ENCODE measurements at places on chromosomes 11 and 22. TPM values are rescaled to one million over a fixed set of nuclear protein-coding genes. Genes with fewer than 3 reads are reported as not detected.

DNA sequence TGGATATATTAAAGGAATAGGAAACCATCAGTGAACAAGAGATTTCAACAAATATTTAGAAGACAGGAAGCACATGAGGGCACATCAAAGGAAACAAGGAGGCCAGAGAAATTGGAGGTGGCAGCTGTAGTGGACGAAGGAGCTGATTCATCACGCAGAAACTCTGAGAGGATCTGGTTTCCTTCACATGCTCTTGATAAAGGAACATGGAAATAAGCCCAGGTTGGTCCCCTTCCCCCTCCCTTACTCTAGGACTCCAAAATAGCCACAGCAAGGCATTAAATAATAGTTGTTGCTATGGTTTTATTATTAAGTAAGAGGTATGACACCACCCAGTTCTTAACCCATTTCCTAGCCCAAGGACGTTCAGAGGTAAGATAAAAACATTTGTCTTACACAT is 11.3 kb downstream of the IZUMO1R start:
- DNase-seq, result no peak

DNA sequence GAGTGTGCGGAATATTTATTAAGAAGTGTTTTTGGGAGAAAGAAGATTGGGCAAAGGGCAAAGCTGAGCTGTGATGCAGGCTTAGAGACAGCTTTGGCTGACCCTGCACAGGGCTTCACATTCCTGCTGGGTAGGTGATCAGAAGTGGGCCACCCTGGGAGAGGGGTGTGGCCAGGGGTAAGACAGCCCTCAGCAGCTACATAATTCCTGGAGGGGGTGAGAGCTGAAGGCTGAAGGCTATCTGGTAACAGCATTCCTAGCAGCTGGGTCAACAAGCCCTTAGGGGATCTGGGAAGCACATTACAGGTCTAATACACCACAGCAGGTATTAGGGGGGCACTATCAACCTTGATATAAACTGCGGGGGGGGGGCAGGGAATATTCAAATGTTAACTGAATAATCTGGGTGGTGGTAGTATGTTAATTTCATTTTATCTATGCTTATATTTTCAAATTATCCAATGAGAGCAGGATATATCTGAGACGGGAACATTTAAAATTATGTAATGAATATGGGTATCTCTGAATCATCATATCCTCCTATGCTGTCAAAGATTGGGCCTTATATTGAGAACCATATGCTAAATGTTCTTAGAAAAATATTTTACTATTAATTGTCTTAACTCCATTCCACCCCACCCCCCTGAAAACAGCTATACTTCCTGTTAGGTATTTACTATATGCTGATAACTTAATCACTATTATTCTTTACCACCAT is 5.9 kb downstream of the OOSP1 start:
- DNase-seq, result no peak

- peak; percentile 27 for DNase-seq
These were observed 489 bp downstream of the RNF214 start for GRCh38 chr11:117232911-117233409.

DNA sequence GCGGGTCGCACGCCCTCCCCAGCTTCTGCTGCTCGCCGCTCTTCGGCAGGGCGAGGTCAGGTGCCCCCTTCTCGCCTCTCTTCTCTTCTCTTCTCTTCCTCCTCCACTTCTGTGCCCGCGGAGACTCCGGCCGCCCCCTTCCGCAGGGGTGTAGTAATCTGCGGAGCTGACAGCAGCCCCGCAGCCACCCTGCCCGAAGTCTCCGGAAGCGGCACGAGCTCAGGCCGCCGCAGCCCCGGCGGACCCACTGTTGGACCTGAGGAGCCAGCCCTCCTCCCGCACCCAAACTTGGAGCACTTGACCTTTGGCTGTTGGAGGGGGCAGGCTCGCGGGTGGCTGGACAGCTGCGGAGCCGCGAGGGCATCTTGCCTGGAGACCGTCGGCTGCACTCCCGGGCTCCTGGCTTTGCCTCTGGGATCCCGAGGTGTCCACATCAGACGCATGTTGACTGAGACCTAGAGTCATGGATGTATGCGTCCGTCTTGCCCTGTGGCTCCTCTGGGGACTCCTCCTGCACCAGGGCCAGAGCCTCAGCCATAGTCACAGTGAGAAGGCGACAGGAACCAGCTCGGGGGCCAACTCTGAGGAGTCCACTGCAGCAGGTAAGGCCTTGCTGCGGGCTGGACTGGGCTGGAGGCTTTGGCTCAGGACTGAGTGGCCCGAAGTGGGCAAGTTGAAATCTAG is 486 bp downstream of the STIM1 start:
- peak; percentile 75 for DNase-seq

GRCh38 chr22:19448739-19449421 is 1.4 kb upstream of the C22orf39 start:
- DNase-seq, result peak; percentile 36

GRCh38 chr11:99522467-99523173 is 501.9 kb downstream of the CNTN5 start:
- no peak for DNase-seq

- no peak for DNase-seq
These were observed 236.9 kb downstream of the CADM1 start for GRCh38 chr11:115267238-115267781.

- no peak for DNase-seq
These were observed 4.2 kb downstream of the MRGPRF start for GRCh38 chr11:69008737-69009440.

- peak; percentile 82 for DNase-seq
These were observed 170.2 kb downstream of the BRD1 start for GRCh38 chr22:49657275-49657973.

DNA sequence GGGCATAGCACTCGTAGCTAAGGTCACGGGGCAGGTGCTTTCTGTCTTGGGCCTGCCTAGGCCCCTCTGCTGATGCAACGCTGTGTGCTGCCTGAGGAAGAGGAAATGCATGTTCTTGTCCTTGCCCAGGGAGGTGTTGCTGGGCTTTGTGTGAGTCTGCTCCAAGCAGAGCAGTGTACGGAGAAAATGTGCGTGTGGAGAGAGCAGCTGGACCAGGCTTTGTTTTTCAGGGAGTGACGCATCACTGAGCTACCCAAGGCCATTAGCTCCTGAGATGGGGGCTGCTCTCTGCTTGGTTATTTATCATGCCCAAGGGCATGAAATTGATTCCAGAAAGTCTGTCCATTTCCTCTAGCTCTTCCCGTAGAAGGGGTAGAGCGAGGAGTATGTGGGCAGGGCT is 82.9 kb upstream of the THY1 start:
- no peak for DNase-seq

DNA sequence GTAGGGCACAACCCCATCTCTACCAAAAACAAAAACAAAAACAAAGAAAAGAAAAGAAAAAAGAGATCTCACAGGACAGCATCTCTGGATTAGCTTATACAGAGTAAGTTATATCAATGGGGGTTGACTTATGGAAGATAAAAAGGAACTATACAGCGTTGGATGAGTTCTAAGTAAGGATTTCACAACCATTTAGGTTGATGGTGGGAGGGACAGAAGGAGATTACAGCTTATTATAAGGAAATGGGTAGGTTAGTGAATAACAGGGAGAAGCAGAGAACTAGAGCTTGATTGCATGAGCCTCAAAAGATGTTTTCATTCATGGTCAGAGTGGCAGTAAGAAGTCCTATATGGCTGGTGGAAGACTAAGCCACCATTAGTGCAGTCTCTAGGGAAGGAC is 60.3 kb downstream of the CECR2 start:
- DNase-seq, result no peak

DNA sequence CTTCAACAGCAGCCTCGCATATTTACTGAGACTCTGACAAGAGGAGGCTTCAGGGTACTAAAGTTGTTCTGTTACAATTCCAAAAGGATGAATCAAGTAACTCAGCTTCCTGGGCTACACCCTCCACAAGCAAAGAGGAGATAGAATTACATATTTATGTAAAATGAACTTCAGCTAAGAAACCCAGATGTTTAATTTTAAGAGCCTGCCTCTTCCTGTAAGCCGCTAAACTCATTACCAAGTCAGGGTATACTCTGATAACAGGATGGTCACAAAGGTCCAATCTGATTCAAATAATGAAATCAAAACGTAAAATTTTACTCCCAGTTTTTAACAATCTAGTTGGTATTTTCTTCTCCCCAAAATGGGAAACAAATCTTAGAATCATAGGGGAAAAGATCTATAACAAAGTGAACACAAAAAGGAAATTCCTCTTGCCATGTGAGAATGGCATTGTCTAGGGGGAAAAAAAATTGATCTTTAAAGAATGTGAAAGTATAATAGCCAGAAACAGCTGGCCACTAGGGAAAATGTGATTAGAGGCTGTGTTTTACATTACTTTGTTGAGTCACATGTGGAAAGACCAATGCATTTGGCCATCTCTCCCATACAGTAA is 30.9 kb downstream of the CHEK2 start:
- no peak for DNase-seq

DNA sequence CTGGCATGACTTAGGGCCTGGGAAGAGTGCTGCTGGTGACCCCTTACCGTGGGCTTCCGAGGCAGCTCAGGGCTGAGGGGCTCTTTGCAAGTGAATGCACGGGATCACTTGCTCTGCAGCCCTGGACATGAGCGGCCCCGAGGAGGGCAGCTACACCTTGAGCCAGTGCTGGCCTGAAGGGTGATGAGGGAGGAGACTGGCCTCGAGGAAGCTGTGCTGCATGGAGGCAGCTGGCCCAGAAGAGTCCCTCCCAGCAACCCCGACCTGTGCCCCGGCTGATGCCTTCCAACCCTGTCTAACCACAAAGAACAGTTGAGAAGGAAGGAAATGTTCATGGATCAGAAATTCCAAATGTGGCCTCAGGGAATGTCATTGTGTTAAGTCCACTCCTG is 45.2 kb downstream of the TBX1 start:
- DNase-seq, result no peak

DNA sequence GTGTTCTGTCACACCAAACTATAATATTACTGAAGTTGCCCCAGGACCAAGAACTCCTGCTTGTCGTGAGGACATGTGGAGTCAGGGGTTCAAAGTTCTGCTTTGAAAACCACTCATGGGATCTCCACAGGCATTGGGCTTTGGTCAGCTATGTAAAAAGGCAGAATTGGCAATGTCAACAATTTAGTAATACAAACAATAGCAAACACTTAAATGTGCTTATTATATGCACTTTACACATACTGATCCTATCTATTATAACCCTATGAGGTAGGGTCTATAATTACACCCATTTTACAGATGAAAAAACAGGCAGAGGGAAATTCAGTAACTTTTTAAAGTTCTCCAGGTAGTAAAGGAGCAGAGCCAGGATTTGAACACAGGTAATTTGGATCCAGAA is 94.6 kb downstream of the CCDC83 start:
- DNase-seq, result no peak

DNA sequence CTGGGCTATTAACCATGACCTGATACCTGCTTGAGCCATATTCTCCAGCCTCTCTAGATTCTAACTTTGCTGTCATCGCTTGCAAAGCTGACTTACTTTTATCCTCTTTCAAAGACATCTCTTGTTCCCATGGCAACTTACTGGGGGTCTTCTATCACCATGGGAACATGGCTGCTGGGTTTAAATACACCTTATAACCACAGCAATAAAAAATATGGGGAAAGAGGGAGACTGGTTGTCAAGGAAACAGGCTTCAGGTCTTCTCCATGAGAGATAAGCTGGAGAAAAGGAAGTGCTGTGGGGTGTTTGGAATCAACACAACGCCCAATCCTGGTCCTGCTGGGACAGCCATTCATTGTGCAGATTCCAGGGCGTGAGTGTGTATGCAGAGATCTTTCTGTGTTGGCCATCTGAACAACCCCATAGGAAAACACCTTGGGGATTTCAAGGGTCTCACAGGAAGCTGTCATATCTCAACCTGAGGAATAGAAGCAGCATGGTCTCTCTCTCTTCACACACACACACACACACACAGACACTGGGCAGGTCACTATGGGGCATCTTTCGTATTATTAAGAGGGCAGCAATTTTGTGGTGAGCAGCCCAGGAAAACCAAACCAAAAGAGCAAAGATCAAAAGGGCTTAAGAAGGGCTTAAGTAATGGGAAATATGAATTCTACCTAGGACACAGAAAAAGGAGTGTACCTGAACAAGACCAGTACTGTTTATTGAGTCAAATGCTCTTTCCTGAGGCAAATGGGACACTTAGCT is 344.7 kb upstream of the NCAM1 start:
- DNase-seq, result no peak

DNA sequence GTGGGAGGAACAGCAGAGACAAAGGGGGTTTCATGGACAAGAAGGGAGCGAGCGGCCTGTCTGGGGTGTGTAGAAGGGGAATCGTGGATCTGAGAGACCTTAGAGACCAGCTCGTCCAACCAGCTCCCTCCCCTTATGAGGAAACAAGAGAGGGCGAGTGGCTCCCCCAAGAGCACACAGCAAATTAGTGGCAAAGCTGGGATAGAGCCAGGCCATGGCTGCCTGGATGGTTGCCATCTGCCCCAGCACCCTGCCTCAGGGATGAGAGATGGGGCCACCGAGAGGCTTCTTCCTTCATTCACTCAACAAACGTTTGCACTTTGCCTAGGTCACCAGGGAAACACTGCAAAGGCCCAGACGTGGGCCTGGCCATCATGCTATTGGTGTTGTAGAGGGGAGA is 4.1 kb downstream of the MAPK8IP1 start:
- no peak for DNase-seq

GRCh38 chr11:130118636-130119387 is 40.8 kb upstream of the ST14 start:
- peak; percentile 31 for DNase-seq

- DNase-seq, result no peak
These were observed 29.4 kb downstream of the APOL6 start for GRCh38 chr22:35677460-35678187.

DNA sequence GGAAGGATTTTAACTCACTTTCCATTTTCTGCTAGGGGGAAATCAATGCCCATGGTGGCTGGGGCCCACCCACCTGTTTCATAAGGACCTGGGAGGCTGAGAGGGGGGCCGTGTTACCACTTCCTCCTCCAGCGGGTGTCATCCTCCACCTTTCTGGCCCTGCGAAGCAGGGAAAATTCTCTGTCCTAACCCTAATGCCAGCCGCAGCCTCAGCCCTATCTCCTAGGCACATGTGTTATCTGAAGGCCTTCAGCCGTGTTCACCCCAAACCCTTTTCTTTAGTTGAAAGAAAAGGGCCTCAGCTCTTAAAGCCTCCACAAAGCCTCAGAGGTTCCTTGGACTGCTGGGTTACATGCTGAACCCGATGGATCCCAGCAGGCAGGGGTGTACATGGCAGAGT is 55.4 kb upstream of the NECTIN1 start:
- no peak for DNase-seq

The FAM227A gene
- total RNA-seq, result 0.89 TPM

The STK33 gene
- 3.9 TPM for total RNA-seq

The MMP7 gene
- total RNA-seq, result not detected

The SLC17A6 gene
- not detected for total RNA-seq

The KDM4E gene
- total RNA-seq, result not detected

The OR52I2 gene
- not detected for total RNA-seq

The P2RY2 gene
- not detected for total RNA-seq

The SLC5A1 gene
- not detected for total RNA-seq

The MMP27 gene
- total RNA-seq, result not detected

The XPNPEP3 gene
- 14.6 TPM for total RNA-seq

All from activated CD8-positive, alpha-beta T cell treated with anti-CD3 and anti-CD28 coated beads, Interleukin-2, amount 10 ng/mL, durations not matched to agents 7 days and 5 days (primary cell).